Central memory CD8-positive, alpha-beta T cell (primary cell): ENCODE measurements at places on chromosomes 3 and 15.

- peak; percentile 43 for DNase-seq
- no peaks in the 10 kb centered on the region for H3K27me3 ChIP-seq
- H3K27ac ChIP-seq: peak overlapping the region; percentile 93
- peaks cover 5% of the 10 kb centered on the region for H3K36me3 ChIP-seq
Observed at GRCh38 chr15:31265871-31266711, 60.5 kb upstream of the KLF13 start.

DNA sequence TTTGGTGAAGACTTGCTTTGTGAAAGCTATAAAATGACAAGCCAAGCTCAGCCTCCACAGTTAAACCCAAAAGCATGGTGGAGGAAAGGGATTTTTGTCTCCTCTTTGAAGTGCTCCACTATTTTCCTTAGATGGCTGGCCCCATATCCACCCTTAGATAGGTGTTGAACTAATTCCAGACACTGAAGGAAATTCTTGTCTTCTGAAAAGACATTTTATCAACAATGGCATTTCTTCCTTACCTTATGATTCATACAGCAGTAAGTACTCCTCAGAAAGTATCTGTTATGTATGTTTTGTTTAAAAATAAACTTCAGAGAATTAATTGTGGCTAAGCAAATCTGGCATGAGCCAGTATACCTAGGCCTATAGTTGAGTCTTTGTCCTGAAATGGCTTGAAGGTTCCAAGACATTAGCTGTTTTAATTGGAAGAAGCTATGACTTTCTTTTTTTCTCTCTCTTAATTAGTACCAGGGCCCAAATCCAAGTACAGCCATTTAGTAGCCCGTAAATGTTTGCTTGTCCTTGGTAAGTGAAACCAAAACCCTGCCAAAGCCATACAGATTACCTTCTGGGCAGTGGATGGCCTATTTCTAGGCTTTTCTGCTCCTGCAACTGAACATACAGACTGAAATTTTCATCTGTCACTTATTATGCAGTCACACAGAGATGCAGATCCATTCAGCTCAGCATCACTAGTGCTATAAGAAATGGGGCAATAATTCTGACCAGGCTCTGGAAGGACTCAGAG lies 5.1 kb upstream of the BFSP2 start:
- no peak for DNase-seq
- no peak overlapping the region for H3K27ac ChIP-seq
- H3K4me3 ChIP-seq: no peak overlapping the region
- H3K27me3 ChIP-seq: peaks cover 17% of the 10 kb centered on the region

- H3K4me3 ChIP-seq: no peak overlapping the region
- no peaks in the 10 kb centered on the region for H3K36me3 ChIP-seq
- peaks cover 12% of the 10 kb centered on the region for H3K27me3 ChIP-seq
- DNase-seq: no peak
Observed at GRCh38 chr3:9222049-9222448, 27.4 kb downstream of the SRGAP3 start.

GRCh38 chr3:157099326-157100095 lies 60.4 kb downstream of the CCNL1 start:
- no peaks in the 10 kb centered on the region for H3K27me3 ChIP-seq
- H3K4me1 ChIP-seq: peaks cover 14% of the 10 kb centered on the region
- H3K27ac ChIP-seq: peak overlapping the region; percentile 13
- H3K4me3 ChIP-seq: no peak overlapping the region

DNA sequence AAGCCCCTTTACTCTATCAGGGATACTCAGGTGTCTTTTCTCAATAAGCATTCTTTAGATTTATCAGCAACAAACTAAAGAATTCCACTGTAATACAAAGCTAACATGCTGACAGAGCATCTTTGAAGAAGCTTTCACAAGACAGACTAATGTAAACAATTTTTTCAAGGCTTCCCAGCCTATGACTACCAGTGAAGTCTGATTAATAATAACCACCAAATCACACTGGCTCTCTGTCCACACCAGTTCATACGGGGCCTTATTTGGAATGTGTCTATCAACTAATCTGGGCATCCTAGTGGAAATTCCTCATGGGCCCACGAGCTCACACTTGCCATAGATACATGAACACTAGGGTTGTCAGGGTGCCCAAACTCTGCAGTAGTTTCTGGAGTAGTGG lies 84.5 kb downstream of the EFL1 start:
- no peaks in the 10 kb centered on the region for H3K36me3 ChIP-seq
- H3K4me1 ChIP-seq: peaks cover 5% of the 10 kb centered on the region
- H3K27me3 ChIP-seq: no peaks in the 10 kb centered on the region
- no peak overlapping the region for H3K4me3 ChIP-seq
- DNase-seq: no peak

DNA sequence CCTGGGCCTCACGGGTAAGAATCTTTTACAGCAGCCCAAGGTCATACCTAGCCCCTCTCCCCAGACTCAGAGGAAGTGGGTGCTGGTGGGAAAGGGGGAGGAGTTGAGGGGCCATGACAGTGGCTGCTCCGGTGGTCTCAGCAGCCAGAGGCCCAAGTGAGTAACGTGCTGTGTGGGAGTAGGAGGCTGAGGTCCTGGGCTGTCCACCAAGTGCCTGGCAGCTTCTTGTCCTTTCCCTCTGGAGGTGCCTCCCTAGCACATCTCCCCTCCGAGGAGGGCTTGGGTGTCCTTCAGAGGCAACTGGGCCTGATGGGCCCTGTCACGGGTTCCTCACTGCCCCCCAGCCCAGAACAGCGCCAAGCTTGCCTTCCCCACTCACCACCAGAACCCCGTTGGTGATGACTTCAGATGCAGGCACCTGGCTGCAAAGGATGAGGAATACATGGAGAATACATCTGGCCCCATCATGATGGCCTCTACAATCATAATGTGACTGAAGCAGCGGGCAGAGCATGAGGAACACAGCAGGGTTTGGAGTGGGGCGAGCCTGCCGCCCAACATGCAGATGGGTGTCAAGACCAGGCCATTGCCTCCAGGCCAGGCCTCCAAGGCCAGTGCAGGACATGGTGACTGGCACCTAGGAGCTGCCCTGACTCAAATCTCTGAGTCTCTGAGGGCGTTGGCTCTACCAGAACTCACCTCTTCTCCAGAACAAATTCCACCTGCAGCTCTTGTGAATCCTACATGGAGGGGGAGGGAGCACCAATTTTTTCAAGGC lies 3.3 kb downstream of the PLA2G4F start:
- no peaks in the 10 kb centered on the region for H3K4me1 ChIP-seq
- H3K27me3 ChIP-seq: peaks cover 8% of the 10 kb centered on the region
- DNase-seq: no peak
- H3K27ac ChIP-seq: no peak overlapping the region

GRCh38 chr15:67172172-67172571 lies 82.3 kb downstream of the AAGAB start:
- peaks cover 32% of the 10 kb centered on the region for H3K36me3 ChIP-seq
- H3K4me3 ChIP-seq: no peak overlapping the region
- DNase-seq: no peak
- peaks cover 64% of the 10 kb centered on the region for H3K4me1 ChIP-seq

DNA sequence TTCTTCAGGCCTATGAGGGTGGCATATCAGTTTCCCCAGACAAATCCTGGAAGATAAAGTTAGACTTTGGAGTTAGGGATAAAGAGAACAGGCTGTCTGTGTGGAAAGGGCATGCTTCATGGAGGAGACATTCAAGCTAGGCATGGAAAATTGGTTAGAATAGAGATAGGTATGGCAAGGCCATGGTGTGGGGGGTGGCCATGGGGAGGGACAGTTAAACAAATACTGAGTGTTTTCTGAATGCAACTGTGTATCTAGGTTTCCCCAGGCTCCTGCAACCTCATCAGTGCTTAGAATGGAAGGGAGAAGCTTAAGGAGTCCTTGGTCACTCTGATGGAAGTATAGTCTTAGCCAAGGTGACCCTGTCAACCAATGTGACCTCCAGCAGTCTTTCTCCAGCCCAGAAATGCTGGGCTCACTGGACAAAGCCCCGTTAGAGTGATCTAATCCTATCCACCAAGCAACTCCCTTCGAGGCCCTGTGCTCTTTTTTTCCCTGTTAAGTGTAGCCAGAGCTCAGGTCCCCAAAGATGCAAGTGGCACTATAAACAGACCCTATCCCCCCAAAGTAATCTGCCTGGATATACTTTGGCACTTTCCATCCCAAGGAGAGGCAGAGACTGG lies 5.5 kb upstream of the PKM start:
- no peak for DNase-seq
- peak overlapping the region; percentile 86 for H3K27ac ChIP-seq
- no peaks in the 10 kb centered on the region for H3K27me3 ChIP-seq
- H3K4me1 ChIP-seq: peaks cover 23% of the 10 kb centered on the region
- H3K36me3 ChIP-seq: peaks cover 13% of the 10 kb centered on the region
- H3K4me3 ChIP-seq: no peak overlapping the region

GRCh38 chr3:177571271-177571943 lies 374.1 kb upstream of the TBL1XR1 start:
- peaks cover 10% of the 10 kb centered on the region for H3K4me1 ChIP-seq
- H3K27me3 ChIP-seq: no peaks in the 10 kb centered on the region
- H3K4me3 ChIP-seq: no peak overlapping the region
- no peak for DNase-seq

GRCh38 chr3:72573051-72573450 lies 275.2 kb downstream of the SHQ1 start:
- H3K27me3 ChIP-seq: peaks cover 11% of the 10 kb centered on the region
- no peaks in the 10 kb centered on the region for H3K4me1 ChIP-seq
- H3K36me3 ChIP-seq: no peaks in the 10 kb centered on the region
- no peak overlapping the region for H3K4me3 ChIP-seq

DNA sequence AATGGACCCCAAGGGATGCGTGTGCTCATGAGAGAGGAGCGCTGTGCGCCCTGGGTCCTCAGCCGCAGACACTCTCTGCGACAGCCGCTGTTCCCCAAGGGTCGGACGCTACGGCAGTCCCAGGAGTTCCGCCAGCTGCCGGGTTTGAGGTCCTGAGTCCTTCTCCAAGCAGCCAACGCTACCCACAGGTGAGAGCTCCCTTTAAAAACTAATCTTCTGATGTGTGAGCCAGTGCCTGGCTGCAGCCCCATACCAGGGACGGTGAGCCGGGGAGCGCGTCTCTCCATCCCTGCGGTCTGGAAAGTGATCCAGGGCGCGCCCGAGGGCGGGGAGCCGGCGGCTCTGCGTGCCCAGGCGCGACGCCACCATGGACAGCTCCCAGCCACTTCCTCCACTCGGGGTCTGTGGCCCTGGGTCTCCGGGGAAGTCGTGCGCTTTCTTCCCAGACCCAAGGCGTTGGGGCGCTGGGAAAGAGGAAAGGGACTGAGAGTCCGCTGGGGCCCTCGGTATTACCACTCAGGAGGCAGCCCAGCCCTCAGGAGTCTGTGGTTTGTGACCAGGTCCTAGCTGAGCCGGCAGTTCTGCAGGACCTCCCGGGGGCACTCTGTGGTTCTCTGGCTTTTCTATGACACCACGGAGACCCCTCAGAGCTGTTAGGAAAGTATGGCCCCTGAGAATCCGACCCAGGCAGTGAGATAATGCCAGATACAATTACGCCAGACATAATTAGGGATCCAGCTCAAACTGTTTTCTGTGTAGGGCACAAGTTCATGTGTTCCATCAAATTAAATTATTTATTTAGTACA lies 1.4 kb downstream of the CEMIP start:
- H3K27ac ChIP-seq: no peak overlapping the region
- peaks cover 2% of the 10 kb centered on the region for H3K36me3 ChIP-seq
- H3K4me3 ChIP-seq: peak overlapping the region; percentile 46
- H3K27me3 ChIP-seq: peaks cover 64% of the 10 kb centered on the region
- peaks cover 9% of the 10 kb centered on the region for H3K4me1 ChIP-seq

- no peak overlapping the region for H3K4me3 ChIP-seq
- H3K4me1 ChIP-seq: no peaks in the 10 kb centered on the region
- H3K36me3 ChIP-seq: peaks cover 43% of the 10 kb centered on the region
Observed at GRCh38 chr3:171088964-171089754, 62.6 kb upstream of the SLC2A2 start.

DNA sequence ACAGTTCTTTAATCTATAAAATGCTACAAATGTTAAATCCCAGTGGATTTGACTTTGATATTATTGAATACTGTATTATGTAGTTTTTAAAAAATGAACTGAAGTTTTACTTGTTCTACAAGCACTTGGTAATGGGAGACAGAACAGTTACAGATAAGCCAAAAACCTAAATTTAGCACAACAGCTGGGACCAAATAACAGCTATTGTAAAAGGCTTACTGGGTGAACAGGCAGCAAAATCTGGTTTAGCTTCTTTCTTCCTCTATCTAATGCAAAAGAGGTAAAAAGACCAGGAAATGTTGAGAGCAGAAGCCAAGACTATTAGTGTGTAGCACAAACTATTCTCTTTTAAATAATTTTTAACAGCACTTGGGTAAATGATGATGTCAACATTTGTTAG lies 1.6 kb upstream of the ATOSA start:
- DNase-seq: no peak
- H3K27me3 ChIP-seq: no peaks in the 10 kb centered on the region
- peaks cover 26% of the 10 kb centered on the region for H3K36me3 ChIP-seq
- H3K4me1 ChIP-seq: peaks cover 42% of the 10 kb centered on the region

GRCh38 chr3:148280623-148281242 lies 417.0 kb upstream of the AGTR1 start:
- H3K4me3 ChIP-seq: no peak overlapping the region
- no peak overlapping the region for H3K27ac ChIP-seq
- H3K4me1 ChIP-seq: no peaks in the 10 kb centered on the region
- no peaks in the 10 kb centered on the region for H3K27me3 ChIP-seq

DNA sequence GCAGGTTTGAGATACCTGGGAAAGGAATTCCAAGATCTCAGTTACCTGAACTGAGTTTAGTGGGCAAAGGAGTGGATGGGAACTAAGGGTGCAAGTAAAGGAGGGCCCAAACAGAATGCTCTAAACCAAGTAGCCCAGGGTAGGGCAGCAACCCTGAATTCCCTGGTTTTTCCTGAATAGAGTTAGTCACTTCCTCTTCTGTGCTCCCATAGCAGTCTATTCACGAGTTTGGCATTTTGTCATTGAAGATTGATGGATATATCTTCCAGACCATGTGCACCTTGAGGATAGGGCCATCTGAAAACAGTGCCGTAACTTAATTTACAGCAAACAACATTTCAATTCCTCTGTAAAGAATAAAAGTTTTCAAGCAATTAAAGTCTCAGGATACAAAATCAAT lies 18.5 kb upstream of the PTX3 start:
- no peaks in the 10 kb centered on the region for H3K4me1 ChIP-seq
- no peaks in the 10 kb centered on the region for H3K36me3 ChIP-seq
- peaks cover 21% of the 10 kb centered on the region for H3K27me3 ChIP-seq
- H3K4me3 ChIP-seq: no peak overlapping the region

DNA sequence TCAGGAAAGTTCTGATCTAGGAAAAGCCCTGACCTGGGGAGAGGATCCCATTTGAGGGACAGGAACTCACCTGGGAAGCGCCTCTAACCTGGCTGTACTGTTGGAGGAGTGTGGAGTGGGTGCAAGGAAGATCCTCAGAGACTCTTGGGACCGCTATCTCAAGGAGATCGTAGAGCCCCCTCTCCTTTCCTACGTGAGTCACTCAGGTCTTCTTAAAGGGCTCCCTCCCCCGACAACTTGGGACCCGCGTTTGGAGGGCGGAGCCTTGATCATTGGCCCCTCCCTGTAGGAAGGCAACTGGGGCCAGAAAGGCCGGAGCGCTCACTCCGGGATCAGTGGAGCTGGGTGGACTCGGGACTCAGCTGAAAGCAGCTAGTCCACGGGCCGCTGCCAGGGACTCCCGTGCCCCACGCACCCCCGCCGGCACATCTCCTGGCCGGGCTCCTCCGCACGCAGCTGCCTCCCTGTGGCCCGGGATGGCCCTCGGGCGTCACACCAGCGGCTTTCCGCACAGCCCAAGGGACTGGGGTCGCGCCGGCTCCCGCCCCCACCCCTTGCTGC lies 520 bp downstream of the SLC26A6 start:
- H3K4me3 ChIP-seq: peak overlapping the region; percentile 89
- no peak for DNase-seq
- H3K27me3 ChIP-seq: no peaks in the 10 kb centered on the region
- H3K4me1 ChIP-seq: peaks cover 16% of the 10 kb centered on the region
